NCI-H526 treated with DMSO at 0.1 percent for 48 hours (cell line): ENCODE measurements at places on chromosomes 1 and 21.
A peak's percentile ranks its signal among the peaks of the same experiment; 100 is the strongest.

DNA sequence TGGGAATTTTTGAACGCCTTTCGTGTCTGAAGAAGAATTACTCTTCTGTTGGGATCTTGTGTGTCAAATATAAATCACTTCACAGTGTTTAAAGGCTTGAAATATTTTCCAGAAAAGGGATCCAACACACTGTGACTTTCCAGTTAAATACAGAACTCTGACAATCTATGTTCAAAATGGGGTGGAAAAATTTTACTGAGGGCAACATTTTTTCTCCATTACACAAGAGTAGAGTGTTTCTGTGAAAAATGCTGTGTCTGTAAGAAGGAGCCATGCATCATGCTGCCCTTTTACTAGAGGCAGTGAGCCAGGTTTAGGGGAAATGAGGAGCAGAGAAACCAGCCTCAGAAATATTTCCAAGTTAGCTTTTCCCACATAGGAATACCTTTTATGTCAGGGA, 86.5 kb downstream of the VPS13D start:
- no peak for DNase-seq

GRCh38 chr1:152997901-152998300, 3.6 kb upstream of the SPRR3 start:
- DNase-seq = no peak

DNA sequence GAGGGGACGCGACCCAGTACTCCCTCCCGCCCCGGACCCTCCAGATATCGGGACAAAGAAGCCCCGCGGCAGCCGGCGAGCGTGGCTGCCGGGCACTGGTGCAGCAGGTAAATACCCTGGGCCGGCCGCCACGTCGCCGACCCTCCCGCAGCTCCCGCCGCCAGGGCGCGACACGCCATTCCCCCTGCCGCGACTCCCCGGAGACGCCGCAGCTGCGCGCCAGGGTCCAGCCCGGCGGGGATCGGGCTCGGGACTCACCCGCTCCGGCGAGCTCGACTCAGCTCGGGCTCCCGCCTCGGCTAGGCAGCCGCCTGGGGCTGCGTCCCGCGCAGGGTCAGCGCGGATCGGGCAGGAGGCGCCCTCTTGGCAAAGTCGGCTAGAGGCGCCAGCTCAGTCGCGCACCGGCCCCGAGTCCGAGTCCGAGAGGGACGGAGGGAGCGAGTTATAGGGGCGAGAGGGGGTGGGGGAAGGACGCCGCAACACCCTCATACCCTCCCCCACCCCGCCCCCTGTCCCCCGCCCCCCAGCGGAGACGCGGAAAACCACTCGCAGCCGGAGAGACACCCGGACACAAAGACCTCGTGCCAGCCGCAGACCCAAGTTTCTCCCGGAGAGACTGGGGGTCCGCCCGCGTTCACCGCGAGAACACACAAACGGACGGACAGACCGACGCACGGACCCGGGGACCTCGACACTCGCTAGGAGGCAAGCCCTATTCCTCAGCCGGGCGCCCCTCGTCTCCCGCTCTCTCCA, 985 bp downstream of the SYT6 start:
- peak; percentile 61 for DNase-seq

DNA sequence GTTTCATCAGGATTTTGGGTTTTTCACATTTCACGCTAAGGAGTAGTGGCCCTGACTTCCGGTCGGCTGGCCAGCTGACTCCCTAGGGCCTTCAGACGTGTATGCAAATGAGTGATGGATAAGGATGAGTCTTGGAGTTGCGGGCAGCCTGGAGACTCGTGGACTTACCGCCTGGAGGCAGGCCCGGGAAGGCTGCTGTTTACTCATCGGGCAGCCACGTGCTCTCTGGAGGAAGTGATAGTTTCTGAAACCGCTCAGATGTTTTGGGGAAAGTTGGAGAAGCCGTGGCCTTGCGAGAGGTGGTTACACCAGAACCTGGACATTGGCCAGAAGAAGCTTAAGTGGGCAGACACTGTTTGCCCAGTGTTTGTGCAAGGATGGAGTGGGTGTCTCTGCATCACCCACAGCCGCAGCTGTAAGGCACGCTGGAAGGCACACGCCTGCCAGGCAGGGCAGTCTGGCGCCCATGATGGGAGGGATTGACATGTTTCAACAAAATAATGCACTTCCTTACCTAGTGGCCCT, 23.1 kb upstream of the TNFRSF1B start:
- no peak for DNase-seq

DNA sequence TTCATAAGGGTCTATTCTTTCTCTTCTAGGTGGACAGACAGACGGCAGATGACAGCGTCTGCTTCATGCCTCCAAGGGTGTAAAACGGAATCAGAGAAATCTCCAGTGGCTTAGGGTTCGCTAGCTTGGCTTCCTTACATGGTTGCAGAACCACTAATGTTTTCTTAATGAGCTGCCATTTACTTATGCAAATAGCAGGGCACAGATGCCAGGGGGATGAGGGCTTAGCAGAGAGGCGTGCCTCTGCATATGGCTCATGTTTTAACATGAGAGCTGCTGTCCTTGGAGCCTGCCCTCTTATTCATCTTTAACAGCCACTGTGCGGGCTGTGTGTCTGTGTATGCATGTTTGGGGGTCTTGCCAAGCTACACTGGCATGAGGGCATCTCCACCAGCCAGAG, 119.6 kb downstream of the IER5 start:
- peak; percentile 97 for DNase-seq

- DNase-seq = no peak
Observed at GRCh38 chr1:8905582-8906191, 27.2 kb upstream of the ENO1 start.

- DNase-seq = no peak
Observed at GRCh38 chr1:7454052-7454815, 316.9 kb upstream of the VAMP3 start.

GRCh38 chr1:112698366-112699310, 8.3 kb downstream of the RHOC start:
- DNase-seq = peak; percentile 19

GRCh38 chr1:162316187-162316586, 60.5 kb downstream of the SPATA46 start:
- no peak for DNase-seq

DNA sequence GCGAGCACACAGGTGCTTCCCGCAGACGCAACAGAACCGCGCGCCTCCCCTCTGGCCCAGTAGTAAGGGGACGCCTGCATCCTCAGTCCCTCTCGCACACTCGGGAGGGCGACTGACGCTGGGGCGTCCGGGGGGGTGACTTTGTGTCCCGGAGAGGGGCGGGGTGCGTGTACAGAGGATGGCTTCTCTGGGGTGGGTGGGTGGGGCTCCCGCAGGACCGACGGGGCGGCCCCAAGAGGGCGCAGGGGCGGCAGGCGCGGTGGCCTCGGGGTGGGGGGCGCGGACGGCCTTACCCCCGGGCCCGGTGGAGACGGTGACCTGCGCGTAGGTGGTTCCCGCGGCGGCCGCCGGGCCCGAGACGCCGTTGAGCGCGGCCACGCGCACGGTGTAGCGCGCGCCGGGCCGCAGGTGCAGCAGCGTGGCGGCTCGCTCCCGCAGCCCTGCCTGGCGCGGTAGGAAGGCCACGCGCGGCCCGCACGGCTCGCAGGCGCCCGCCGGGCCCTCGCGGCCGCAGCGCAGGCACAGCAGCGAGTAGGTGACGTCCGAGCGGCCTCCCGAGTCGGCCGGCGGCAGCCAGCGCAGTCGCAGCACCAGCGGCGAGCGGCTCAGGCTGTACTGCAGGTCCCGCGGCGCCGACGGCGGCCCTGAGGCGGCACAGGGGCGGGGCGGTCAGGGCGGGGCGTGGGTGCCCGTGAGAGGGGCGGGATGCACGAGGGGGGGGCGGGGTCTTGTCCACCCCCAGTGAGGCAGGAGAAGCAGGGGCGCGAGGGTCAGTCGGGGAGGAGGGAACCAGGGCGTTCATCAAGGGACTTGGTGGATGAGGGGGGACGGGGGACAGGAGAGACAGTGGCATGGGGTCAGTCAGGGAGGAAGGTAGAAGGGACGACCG, 12.1 kb downstream of the EPHA10 start:
- DNase-seq = peak; percentile 83

DNA sequence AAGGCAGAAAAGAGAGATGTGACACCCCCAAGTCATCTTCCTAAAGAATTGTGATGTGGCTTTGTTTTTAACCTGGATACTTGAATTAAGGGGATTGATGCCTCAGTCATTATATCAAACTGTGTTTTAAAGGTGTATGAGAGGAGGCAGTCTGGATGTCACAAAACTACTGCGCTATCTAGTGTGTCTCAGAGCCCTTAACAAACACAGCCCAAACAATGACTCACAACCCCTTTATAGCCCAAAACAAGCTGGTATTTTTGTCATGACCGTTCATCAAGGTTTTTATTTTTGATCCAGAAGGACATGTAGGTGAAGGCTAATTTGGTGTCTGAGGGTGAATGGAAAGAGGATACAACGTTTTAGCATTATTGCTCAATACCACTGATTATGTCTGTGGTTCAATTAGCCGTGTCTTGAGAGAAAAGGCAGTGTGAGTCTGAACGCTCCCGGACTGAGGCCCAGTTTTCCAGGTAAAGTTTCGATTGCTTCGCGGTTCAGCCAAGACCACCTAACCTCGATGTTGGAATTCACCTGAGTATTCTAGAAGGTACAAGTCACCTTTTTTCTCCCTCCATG, 71.6 kb downstream of the SGIP1 start:
- no peak for DNase-seq

DNA sequence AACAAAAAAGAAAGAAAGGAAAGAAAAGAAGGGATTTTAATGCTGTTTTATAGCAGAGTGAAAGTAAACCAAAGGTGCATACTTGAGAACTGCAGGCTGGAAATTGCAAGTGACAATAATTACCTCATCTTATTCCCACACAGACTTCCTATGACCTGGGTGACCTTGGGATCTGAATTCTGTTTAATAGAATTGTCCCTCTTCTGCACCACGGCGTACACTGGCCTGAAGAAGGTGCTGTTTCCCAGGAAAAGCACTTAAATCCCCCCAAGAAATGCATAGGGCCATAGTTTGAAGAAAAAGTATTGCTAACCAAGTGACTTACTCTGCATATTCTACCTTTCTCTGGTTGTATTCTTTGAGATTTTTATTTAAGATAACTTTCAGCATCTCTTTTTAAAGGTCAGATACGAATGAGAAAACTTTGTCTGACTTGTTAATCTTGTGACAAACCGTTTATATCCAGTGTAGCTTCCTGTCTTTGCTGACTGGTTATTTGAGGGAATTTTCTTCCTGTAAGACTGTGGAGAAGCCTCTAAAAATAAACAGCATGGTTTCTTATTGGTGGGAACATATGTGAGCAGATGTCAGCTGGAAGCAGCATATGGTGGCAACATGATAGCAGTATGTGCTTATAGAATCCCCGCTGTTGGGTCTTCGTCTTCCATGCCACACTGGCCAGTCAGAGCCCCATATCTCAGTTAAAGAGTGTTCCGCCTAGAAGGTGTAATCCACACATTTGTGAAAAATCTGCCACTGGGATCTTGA, 16.3 kb downstream of the TGFB2 start:
- DNase-seq = no peak

DNA sequence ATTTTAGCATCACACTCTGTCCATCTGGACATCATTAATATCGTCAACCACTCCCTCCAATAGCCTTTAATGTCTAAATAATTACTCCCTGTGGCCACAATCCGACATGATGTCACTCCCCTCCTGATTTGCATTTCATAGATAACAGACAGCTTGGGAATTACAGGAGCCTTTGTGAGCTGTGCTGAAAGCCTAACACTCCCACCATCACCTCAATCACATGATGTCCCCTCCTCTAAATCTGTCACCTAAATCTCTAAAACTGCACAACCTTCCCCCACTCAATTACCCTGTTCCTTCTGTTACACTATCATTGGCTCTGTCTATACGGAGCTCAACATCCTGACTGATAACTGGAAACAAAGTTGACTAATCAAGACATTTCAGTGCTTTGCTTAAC, 14.3 kb downstream of the NHLH2 start:
- DNase-seq = peak; percentile 82

DNA sequence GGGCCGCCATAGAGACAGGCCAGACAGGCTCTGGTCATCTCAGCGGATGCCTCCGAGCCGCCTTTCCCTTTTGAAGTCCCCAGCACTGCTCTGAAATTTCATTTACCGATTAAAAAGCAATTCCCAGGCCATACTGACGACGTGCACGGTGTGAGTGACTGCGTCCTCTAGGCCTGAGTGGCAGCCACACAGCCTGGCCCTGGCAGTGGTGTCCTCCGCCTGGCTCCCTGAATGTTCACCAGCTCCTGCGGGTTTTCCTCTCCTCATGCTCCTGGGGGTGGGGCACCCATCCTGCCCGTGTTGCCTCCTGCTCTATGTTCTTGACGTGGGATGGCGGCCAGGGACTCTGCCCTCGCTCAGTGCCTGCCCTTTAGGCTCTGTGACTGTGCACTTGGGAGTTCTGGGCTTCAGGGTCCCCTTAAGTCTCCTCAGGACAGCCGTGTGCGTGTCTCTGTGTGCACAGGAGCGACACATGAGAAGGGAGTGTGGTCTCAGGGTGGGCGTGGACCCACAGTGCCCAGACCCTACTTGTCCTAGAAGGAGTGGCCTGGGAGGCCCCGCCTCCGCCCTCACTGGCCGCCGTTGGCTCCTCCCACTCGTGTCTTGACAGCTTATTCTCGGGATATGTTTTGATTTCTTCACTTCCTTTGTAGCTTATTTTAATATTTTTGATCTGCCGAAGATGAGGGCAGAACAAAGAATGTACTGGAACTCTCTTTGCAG, 3.6 kb downstream of the SKI start:
- peak; percentile 50 for DNase-seq

DNA sequence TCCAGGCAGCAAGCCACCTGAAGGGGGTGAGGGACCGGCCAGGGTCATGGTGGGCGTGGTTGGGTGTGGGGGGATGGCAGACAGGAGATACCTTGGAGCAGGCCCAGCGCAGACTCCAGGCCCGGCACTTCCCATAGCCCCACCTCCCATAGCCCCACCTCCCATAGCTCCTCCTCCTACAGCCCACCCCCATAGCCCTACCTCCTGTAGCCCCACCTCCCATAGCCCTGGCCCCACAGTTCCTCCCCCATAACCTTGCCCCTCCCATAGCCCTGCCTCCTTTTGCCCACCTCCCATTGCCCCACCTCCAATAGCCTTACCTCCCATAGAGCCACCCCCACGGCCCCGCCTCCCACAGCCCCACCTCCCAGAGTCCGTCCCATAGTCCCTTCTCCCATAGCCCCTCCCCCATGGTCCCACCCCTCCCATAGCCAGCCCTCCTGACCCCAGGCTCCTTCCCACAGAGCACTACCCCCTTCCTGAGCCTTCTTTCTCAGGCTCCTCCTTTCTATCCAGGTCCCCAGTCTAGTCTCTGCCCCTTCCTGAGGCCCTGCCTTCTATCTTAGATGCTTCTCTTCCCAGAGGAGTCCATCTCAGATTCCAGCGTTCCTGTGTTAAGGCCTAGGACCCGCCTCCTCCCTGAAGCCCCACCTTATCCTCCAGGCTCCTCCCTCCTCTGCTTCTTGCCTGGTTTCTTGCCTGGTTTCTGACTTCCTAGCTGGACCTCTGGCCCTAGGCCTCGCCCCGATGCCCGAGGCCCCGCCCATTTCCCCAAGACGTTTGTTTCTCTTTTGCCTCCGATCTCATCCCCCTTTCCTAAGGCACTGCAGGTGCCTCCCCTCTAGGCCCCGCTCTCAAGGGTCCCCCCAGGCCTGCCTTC, 46.8 kb downstream of the PTPRU start:
- peak; percentile 29 for DNase-seq

- DNase-seq = no peak
Observed at GRCh38 chr1:10767282-10767681, 29.2 kb downstream of the CASZ1 start.
